ENCODE measurements at places on chromosomes 2 and 18.
A peak's percentile ranks its signal among the peaks of the same experiment; 100 is the strongest.

DNA sequence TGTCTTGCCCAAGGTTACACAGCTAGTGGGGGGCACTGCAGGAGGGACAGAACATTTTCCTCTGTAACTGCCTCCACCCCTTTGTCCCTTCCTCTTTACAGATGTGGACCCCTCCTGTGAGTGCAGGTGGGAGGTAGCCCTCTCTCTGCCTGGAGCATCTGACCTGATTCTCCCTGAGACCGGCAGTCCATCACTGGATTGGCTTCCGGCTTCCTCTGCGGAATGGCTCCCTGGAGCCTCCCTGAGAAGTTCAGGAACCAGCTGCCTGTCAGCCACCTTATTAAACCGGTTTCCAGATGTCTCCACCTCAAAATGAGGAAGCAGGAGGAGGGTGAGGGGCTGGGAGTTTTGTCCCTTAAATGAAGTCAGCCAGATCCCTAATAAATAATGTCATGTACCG is 67.3 kb upstream of the TNP1 start:
- DNase-seq = no peak

GRCh38 chr2:45263147-45263546 is 253.9 kb upstream of the SIX2 start:
- DNase-seq = peak; percentile 92

DNA sequence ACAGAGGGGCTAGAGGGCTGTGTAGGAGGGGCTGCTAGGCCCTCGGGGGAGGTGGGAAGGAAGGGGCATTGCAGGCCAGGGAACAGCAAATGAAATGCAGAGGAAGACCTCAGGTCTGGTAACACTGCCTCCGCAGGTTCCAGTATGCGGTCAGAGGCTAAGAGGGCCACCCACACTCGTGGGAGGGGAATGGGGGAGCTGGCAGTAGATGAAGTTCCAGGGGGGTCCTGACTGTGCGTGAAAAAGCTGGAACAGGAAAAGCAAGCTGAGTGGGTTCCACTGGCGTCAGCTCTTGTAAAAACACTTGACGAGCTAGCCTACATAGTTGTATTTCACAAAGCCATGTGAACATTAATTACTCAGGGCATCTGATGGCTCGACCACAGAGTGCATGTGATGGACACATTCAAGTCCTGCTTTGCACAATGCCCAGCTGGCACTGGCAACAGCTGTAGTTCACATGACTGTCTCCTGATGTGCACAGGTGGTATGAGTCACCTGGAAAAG is 29.0 kb upstream of the PTPN4 start:
- no peak for DNase-seq

DNA sequence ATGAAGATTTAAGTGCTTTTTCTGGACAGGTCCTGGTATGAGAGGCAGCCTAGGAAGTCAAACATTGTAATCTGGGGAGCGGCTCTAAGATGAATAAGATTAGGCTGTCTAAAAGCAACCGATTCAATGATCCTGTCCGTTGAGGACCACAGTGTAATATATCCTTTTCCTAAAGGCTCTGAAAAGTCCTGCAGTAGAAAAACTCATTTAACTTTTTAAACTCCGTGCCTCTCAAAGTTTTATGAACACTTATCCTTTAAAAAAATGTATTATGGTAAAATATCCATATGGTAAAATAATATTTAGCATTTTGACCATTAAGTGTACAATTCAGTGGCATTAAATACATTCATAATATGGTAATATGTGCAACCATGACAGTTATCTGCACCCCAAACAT is 39.8 kb downstream of the ATOH8 start:
- no peak for DNase-seq

DNA sequence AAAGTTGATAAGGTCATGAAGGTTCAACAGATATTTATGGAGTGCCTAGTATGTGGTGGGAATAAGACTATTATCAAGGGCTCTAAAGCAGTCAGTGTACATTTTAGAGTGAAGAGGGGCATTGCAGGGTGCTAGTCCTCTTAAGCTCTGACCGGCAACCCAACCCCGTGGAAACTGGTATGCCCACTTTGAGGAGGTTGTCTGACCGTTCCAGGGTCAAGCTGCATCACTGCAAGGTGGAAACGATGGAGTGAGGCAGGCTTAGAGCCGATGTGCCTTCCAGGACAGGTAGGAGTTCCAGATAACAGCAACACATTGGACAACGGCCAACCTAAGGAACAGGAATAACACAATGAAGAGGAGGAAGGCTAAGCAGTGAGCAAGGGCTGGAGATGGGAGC is 1.4 kb upstream of the UCN start:
- DNase-seq = no peak

- no peak for DNase-seq
Observed at GRCh38 chr18:26526966-26527234, 21.5 kb downstream of the KCTD1 start.

DNA sequence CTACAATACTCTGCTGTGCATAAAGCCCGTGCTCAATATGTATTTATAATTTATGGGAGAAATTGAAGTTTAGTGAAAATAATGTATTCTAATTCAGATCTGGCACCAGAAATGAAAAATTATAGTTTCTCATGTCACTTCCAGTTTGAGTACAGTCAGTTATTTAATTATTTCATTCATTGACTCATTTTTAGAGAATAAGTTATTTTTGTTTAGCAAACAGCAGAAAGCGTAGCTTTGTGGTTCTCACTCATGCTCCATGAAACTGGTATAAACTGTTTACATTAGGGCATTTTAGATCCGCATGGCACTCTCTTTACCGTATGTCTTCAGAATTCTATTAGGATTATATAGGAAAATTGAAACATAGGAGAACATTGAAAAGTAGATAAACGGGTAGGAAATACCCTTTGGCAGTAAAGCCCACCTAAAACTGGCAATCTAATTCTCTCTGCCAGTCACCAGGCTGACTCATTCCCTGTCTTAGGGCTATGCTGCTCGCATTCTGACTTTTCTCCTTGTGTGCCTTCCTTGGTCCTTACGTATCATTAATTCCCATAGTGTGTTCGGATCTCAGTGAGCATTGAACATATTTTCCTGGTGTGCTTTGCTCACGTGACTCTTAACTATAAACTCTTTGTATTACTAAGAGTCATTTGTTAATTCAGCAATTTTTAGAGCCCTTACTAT is 106.0 kb downstream of the ZNF236 start:
- no peak for DNase-seq

DNA sequence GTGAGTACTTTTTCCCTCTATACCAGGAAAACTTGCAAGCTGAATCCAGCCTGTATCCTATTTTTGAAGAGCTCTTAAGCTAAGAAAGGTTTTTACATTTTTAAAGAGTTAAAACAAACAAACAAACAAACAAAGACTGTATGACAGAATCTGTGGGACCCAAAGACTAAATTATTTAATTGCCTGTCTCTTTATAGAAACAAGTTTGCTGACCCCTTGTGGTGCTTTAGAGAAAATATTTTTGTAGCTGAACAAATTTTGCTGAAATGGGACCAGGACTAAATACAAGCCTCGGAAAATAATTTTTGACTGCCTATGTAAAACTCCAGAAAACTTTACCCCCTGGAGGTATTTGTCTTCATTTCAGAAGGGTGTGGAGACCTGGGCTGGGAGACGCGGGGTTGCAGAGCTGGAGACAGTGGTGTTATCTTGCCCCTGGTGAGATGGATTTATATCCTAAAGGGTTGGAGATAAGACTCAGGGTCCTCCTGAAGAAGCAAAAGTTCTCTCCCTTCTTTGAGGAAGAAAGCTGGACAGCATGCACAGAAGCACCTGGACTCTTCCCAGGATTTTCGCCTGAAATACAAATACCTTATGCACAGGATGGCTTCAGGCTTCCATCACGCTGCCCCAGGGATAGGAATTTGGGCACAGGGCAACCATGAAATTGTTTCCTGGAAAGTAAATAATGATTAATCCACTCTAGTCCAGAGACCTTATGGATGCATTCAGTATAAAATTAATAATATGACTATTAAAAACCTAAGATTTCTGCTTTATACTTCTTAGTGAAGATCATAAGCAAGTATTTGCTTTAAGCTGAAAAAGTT is 54.3 kb downstream of the TMX3 start:
- peak; percentile 74 for DNase-seq

- DNase-seq = no peak
Observed at GRCh38 chr2:25149646-25150045, 18.7 kb downstream of the POMC start.

DNA sequence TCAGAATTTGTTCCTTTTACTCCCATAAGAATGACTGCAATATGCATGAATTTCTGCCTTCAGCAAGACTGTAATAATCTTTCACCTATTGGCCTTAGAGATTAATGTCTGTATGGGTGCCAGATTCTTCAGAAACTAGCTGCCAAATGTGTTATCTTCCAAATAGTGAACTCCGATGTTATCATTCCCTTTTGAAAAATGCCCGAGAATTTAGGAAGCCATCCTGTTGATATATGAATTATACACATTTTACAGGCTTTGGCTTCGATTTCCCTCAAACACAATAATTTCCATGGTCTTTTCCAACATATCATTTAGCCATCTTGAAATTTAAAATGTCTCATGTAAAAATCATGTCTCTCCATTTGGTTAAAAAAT is 101.5 kb downstream of the ZNF521 start:
- DNase-seq = no peak

GRCh38 chr18:77077941-77078689 is 54.5 kb downstream of the MBP start:
- peak; percentile 86 for DNase-seq

DNA sequence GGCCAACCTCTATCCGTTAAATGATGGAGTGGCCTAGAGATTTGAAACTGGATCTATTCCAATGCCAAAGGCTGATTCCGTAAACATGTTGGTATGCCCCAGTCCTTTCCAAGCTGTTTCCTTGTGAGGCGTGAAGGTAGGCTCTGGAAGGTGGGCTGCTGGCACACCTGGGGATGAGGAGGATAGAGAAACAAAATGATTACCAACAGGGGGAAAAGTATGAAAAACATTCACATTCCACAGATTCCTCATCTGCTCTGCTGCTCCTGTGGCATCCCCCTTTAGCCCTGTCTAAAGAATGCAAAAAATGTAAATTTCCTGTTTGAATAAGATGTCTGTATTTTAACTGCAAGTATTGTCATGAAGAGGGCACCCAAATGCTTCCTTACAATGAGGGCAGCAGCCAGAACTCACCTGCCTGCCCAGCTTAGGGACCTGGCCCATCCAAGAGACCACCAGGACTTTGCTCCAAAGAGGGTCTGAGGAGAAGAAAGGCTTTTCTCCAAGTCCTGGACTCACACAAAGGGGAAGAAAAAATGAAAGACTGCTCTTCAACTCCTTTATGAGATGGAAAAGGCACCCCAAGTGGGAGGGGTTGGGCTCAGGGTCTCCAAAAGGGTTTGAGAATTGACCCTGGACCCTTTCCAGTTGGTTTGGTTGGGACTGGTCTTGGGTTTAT is 132.3 kb upstream of the PELI1 start:
- peak; percentile 63 for DNase-seq

- no peak for DNase-seq
Observed at GRCh38 chr2:59622599-59623308, 930.7 kb downstream of the BCL11A start.

DNA sequence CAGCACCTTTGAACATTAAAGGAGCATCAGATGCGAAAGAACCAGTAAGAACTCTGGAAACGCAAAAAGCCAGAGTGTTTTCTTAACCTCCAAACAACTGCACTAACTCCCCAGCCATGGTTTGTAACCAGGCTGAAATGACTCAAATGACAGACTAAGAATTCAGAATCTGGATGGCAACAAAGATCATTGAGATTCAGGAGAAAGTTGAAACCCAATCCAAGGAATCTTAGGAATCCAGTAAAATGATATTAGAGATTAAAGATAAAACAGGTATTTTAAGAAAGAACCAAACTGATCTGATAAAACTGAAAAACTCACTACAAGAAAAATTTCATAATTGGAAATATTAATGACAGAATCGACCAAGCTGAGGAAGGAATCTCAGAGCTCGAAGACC is 116.7 kb downstream of the PTRHD1 start:
- no peak for DNase-seq

GRCh38 chr2:25331686-25332365 is 9.9 kb downstream of the DNMT3A start:
- DNase-seq = no peak

GRCh38 chr2:160472839-160473251 is 20.8 kb downstream of the RBMS1 start:
- peak; percentile 68 for DNase-seq

- DNase-seq = no peak
Observed at GRCh38 chr2:23530206-23530908, 145.4 kb downstream of the KLHL29 start.

DNA sequence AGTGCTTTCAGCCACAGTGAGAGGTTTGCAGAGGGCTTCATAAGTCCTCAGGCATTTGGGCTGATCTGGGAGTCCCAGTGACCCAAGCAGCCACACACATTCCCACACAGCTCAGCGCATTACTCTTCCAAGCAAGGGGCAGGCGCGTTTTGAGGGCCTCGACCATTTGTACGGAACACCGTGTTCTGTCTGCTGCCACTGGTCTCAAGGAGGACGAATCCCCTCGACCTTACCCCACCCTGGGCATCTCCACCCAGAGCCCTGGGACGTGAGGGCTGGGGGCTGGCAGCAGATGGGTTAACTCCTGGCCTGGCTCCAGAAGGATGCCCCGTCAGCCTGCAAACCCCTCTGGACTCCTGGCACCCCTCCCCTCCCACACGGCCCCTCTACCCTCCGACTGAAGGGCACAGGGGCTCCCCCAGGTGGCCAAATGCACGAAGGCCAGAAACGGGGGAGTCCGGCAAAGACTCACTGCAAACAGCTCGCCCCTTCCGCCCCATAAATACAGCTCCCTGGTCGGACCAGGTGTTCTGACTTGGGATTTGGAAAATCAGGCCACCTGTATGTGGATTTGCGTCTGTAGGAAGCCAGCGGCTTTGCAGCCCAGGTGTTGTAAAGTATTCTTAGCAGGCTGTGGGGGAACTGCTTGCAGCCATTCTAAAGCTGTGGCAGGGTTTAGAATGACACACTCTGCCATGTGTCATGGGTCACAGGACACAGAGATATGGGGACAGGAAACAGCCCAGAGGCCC is 33.6 kb upstream of the PTMA start:
- DNase-seq = peak; percentile 70

GRCh38 chr18:50268022-50268747 is 1.9 kb upstream of the CFAP53 start:
- DNase-seq = peak; percentile 56

DNA sequence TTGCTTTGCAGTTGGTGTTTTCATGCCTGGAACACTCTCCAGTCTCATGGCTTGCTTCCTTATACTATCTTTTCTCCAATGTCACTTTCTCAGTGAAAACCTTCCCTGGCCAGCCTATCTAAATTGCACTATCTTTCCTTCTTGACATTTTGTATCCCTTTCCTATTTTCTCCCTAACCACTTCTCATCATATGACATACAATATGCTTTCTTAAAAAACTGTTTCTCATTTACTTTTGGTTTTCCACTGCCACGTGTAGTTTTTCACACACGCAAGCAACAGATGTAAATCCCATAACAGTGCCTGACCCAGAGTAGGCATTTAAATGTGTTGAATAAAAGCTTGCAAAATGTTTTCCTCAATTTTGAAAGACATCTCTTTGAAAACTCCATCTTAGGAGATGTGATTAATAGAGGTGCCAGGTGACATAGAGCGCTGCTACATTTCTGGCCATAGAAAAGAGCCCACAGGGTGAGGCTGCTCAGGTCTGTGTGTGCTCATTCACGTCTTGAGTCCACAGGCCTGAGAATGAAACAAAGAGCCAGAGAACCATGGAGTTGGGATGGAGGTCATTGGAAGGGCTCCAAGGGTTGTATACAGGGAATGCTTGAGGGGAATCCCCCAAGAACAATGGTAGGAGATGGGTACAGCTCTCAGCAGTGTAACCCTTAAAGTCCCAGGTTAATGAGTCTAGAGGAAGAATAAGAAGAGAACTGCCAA is 12.7 kb downstream of the ZNF24 start:
- DNase-seq = no peak

Measured in ELR (cell line).